Aorta (tissue), 5 donors: ENCODE measurements at places on chromosomes 7 and 10. TPM values are rescaled to one million over a fixed set of nuclear protein-coding genes. Genes with fewer than 3 reads are reported as not detected.
A peak's percentile ranks its signal among the peaks of the same experiment; 100 is the strongest.

- no peak for DNase-seq
Measured at GRCh38 chr7:132866144-132866531, 215.8 kb downstream of the CHCHD3 start.

GRCh38 chr7:50121286-50121685 lies 28.2 kb upstream of the ZPBP start:
- no peak for DNase-seq

DNA sequence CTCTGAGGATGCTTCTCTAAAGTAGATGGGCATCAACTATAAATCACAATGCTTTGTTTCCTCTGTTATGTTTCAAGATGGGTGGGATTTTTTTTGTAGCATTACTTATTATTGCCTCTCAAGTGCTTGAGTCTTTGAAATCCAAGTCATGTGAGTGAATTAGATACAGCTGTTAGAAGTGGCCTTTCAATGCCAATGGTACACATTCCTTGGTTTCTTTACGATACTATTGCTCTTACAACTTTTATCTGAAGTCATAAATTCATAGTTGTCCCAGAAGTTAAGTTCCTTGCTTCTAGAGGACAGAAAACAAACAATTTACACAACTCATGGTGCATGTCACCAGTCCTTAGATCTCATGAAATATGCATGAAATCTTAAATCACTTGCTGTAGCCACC lies 15.5 kb downstream of the CFTR start:
- no peak for DNase-seq

GRCh38 chr7:18927134-18927533 lies 190.3 kb downstream of the TWIST1 start:
- DNase-seq = no peak

DNA sequence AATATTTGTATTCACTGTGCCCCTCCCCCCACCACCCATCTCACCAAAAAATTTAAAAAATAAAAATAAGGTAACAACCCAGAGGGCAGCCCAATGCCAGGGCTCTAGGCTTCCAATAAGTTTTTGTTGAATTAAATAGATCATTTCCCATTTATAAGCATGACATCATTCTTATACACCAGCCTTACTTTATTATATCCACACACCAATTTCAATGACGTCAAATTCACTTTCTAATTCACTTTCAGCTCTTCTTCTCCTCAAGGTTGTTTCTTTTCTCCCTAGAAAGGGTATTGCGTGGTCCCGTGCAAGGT lies 1.2 kb upstream of the DKK1 start:
- DNase-seq = no peak

DNA sequence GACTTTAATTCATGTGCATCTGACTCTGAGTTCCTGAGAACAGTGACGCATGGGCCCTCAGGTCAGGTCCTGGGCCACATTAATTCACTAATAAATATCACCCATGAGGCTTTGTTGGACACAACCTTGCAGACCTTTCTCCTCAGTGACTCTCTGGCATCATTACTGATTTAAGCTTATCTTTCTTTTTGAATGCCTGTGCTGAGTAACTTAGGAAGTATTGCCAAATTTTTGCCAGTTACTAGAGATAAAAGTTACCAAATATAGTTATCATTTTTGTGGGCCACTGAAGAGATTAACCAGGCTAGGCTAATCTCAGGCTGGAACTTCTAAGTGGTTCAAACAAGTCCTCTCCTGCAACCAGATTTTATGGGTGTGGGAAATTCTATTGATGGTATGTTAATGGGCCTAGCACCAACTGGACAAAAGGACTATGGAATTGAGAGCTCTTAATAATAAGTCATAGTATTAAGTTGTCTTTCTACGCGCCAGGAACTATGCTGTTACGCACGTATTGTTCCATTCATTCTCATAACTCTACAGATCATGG lies 28.8 kb upstream of the PRTFDC1 start:
- no peak for DNase-seq

DNA sequence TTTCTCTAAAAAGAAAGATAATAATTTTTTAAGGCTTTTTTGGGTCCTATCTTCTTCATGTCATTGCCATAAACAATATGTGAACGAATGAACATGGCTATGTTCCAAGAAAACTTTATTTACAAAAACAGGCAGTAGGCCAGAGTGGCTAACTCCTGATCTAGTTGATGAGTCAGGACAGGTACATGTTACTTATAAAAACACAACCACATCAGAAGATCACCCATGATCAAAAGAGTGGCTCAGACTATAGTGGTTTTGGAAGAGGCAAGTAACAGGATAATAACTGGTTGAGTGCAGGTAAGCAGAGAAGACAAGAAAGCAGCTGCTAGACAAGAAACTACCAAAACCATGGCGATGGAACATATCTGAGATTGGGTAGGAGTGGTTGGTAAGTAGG lies 468.7 kb downstream of the KCNMA1 start:
- DNase-seq = no peak

DNA sequence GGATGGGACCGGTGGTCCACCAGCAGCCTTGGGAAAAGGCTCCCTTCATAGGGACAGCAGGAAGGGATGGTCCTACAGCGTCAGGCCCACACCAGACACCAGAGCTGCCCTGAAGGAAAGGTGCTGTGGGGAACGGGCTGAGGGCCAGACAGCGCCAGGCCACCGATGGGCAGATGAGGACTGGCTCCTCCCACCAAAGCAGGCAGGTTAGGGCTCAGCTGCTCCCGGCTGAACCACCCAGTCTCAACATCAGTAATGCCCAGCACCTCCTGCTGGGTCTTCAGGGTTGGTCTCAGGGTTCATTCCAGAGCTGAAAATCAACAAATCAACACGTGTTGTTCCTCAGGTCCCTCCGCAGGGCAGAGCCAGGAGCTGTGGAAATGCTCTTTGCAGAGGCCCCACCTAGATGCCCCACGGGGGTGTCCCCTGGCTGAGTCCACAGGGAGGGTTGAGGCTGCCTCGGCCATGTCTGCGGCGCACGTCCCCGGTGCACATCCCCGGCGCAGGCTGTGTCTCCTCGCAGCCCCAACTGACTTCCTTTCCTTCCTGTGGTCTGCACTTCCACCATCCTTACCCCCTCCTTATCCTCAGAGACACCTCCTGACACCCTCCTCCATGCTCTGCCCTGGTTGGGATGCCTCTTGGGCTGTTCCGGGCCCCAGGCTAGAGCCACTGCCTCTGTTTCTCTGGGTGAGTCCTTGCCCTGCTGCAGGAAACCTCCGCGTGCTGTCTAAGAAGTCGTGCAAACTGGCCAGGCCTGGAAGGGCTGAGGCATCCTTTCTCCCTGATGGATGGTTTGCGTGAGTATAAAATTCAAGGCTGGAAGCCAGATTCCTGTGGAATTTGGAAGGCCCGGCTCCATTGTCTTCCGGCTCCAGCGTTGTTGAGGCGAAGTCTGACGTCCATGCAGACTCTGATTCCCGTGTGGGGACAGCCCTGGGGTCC lies 32.8 kb upstream of the CFAP46 start:
- peak; percentile 57 for DNase-seq

DNA sequence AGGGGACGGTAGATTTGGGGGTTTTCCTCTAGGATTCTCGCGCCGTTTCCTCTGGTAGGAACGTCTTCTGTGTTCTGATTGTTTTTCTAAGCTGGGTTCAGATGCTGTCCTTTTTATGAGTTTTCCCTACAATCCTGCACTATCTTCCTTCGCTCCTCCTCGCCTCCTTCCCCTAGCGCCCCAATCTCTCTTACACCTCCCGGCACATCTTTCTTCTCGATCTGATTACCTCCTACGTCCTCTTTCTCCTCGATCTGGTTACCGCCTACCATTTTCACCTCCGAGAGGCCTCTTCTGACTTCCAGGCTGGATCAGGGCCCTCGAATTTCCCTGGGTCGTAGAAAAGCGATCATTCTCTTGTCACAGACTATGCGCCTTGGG lies 413 bp downstream of the BUD31 start:
- DNase-seq = no peak

GRCh38 chr10:35456153-35456720 lies 119.9 kb downstream of the CCNY start:
- no peak for DNase-seq

GRCh38 chr10:77371848-77372799 lies 265.5 kb downstream of the KCNMA1 start:
- DNase-seq = no peak

DNA sequence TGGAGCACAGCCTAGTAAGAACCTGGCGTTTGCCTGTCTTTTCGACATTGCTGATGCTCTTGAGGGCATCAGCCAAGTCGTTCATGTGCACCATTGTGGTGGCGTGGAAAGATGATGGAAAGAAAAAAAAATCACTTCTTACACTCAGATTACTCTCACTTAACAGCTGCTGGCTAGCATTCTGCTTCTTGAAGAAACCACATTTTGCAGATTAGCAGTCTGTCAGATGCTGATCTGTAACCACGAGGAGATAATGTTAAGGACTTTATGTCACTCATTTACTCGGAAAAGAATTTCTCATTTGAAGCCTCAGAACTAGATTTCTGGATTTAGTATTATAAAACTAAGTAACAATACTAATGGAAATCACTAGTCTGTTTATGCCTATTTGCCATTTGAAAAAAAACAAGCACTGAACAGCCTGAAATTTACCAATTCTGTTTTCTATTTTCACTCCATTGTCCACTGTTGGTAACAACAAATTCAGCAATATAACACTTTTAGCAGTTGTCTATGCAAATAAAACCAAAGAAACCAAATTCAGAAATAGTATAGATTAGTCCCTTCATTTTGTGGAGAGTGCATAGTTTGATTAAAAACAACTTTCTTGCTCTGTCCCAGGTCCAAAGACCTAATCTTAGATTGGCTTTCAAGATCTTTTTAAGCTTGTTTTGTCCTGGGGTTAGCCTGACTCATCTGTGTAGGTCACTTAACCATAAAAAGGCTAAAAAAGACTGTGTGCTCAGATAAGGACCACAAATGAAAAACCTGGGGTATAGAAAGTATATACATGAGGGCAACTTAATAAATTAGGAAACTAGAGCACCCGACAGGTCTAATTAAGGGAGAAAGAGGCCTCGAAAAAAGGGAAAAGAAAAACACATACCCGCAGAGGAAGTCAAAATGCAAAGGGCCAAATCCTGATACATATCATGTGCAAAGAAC lies 67.5 kb downstream of the NT5C2 start:
- DNase-seq = no peak

- no peak for DNase-seq
Measured at GRCh38 chr7:44473295-44473694, 17.2 kb downstream of the NUDCD3 start.

DNA sequence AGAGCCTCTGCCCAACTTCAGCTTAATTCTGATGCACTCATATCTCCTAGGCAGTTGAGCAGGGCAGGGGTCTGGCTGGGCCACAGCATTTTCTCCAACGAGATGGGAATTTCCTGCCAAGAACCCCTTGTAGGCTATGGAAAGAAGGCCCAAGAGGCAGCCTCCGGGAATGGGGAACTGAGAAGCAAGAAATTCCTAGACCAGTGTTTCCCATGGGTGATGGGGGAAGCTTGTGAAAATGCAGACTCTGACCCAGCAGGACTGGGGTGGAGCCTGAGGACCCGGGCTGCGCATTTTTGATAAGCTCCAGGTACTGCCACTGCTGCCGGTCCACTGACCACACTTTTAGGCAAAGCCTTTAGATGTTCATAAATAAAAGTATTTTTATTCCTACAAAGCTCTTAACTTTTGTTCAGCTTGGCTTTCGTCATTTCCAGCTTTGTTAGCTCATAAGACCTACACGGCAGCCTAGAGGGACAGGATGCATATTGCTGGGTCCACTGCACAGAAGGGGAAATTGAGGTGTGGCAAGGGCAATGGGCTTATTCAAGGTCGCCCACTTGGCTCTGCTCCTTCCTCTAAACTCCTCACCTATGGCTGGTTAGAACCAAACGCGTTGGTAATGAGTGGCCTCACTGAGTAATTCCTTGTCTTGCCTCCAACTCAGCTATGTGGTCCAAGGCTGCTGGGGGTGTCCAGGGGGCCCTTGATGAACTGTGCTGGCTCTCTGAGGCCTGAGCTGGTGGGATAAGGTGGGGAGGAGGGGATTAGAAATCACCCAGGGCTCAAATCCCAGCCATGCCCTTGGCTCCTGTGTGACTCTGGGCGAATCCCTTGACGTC lies 29.5 kb downstream of the ZCCHC24 start:
- no peak for DNase-seq

DNA sequence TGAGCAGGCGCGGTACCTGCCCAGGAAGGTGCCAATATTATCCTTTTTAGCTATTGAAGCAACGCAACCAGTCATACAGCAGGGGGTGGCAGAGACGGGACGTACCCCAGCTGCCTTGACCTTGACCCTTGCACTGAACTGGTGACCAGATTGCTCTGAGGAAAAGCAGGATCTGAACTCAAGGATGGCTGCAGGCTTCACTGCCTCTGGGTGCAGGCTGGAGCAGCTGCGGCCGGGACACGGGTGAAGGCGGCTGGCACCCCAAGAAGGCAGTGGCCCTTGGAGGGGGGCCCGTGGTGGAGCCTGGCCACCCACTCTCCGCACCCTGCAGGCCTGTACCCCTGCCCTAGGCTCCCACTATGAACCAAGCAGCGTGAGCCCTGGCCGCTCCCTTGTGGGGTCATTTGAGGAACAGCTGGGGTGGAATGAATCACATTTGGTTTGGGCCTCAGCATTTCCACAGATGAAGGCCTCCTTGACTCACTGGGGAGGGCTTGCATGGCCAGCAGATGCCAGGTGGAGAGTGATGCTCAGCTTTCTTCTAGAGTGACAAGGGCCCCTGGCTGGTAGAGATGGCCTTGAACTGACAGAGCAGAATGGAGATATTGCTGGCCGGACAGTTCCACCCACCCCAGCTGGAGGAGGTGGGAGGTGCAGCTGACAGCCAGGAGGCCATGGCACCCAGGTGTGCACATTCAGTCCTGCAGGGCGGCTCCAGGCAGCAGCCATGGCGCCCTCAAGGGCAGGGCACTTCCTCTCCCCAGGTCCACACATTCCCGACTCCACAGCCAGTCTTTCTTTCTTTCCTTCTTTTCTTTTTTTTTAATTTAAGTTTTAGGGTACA lies 218.7 kb downstream of the WDR37 start:
- no peak for DNase-seq

DNA sequence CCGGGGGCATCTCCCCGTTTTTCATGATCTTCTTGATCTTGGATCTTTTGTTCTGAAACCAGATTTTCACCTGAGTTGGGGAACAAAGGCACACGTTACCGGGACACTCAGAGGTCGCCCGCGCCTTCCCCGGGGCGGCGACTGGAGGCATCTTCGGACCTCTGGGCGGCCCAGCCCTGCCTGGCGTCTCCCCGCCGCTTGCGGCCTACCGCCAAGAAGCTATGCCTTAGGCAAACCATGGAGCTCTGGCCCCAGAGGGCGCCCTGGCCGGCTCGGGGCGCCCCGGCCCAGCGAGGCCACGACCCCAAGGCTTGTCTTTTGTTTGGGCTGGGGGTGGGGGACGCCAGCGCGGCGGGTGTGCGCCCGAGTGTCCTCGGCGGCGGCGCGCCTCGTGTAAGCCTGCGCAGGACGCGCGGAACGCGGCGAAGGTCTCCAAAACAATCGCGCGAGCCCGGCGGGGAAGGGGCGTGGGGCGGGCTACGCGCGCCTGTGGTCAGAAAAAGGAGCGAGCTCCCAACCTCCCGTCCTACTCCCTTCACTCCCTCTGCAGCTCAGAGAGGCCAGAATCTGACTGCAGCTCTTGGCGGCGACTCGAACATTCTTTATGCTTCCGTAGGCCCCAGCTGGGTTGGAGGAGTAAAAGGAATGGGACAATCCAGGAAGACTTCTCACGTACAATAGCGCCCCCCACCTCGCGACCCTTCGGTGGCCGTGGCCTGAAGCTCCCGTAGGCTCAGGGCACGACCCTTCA lies 3.5 kb downstream of the DLX5 start:
- no peak for DNase-seq

GRCh38 chr7:50207251-50207564 lies 97.3 kb upstream of the IKZF1 start:
- no peak for DNase-seq

Gene FAM180A
- total RNA-seq = 67.1 TPM

Gene NPSR1
- total RNA-seq = not detected

Gene HOXA7
- total RNA-seq = 9.3 TPM

Gene GPR85
- 2.5 TPM for total RNA-seq

Gene TCAF2
- total RNA-seq = 6.3 TPM

Gene RBP4
- total RNA-seq = 9.4 TPM

Gene PCLO
- total RNA-seq = 1.2 TPM
